ENCODE measurements at places on chromosomes 6 and 20.

GRCh38 chr6:52227495-52227894 is 16.8 kb downstream of the IL17F start:
- peak; percentile 95 for DNase-seq

DNA sequence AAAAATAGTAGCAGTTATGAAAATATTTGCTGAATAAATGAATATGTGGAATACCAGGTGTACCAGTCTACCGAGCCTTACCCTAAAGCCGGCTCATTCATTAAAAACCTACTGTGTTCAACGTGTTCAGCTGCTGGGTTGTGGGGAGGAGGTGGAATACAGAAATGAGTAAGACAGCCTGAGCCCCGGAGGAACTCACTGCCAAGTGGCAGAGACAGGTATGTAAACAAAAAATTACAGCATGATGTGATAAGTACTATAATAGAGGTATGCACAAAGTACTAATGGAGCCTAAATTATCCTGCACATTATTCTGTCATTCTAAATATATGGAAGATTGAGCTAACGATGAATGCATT is 6.8 kb upstream of the ADTRP start:
- no peak for DNase-seq

- DNase-seq, result no peak
These were observed at the start of gene HIVEP1 for GRCh38 chr6:12012038-12012557. HIVEP1 (plus strand) TSS chr6:12012312; CDS start chr6:12015629, 3,317 bp downstream.

- no peak for DNase-seq
These were observed 34.0 kb upstream of the COL10A1 start for GRCh38 chr6:116159782-116160524.

DNA sequence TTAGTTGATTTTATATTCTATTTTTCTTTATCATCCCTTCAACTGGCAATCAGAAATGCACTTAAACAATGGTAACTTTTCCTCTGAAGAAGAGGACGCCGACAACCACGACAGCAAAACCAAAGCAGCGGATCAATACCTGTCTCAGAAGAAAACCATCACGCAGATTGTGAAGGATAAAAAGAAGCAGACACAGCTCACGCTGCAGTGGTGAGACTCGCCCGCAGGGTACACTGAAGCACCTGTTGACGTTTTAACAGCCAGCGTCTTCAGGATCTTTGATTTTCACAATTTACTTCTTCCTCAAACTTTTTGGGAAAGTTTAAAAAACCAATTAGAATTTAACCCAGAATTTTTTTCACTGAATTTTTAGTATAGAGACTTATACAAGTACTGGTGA is 701 bp downstream of the RFX6 start:
- DNase-seq, result no peak

GRCh38 chr6:114446342-114446741 is 103.5 kb upstream of the HS3ST5 start:
- no peak for DNase-seq

- no peak for DNase-seq
These were observed 126.9 kb downstream of the TRMT11 start for GRCh38 chr6:126113261-126113660.

DNA sequence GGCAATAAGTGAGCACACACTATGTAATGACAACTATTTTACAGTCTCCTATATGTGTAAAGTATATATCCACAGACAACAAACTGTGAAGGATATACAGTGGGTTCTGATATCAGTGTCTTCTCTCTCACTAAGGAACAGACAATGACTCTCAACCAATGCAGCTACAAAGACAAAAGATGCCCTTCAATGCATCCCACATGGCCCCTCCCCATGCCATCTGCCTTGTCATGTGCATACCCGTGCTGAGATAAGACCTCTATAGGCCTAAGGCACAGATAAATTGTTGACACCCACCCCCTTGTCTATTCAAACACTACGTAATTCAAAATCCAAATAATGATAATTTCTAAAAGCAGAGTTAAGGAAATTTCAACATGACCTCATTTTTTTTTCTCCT is 1123.5 kb upstream of the MAP3K7 start:
- DNase-seq, result no peak

GRCh38 chr20:10792291-10792690 is 118.5 kb upstream of the JAG1 start:
- no peak for DNase-seq

DNA sequence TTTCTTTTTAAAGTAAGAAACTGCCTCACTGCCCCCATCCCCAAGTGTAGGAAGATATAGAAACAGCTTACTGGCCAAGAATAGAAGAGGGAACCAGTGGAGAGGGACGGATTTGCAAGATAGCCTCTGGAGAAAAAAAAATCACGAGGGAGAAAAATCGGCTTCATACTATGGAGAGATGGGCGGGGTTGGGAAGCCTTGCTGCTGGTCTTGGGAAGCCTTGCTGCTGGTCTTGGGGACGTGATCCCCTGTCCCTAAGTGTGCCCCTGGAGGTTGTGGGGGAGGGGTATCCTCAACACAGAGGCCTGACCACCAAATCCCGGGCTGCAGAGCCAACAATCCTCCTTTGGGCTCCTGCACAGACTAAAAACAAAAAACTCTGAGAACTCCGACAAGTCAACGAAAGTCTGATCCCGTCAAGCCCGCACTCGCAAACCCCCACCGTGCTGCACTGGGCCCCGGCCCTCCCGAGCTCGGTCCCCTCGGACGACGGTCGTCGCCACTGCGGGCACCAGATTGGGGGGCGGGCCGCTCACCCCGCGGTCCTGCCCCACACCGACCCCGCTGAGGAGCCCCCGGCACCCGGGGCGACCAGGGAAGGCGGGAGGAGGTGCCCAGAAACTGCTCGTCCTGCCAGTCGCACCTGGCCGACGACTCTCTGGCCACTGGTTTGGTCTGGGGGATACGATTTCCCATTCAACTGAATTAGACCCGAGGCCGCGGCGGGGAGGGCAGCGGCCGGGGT is 750 bp downstream of the MAP7 start:
- DNase-seq, result no peak

DNA sequence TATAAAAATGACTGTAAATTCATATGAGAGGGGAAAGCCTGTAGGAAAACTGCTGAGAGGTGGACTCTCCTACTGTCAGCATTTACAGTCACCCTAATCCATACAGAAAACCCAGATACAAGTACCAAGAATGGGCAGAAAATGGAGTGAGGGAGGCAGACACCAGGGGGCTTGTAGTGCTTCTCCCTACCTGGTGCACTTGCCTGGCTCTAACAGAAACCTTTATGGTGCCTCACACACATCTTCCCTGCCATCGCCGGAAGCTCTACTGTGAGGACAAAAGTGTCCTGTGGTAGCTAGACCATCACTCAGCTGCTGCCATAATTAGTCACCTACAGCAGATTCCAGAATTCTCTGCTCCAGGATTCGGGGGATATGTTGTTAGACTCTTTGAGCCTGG is 441.3 kb downstream of the TFAP2B start:
- no peak for DNase-seq

DNA sequence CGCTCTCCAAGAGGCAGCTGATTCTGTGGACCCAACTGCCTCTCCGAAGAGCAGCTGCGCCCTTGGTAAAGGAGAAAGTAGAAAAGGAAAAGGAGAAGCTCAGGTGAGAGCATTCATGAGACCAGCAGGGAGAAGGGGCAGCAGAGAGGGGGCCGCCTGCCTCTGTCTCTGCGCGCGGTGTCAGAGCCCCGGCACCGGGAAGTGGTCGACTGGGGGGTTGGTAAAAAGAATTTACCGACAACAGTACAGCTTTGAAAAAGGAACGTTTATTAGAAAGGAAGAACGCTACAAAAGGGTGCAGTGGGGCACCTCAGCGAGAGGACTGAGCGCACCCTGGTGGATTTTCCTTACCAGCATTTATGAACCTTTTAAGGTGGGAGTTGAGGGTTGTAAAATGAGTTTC is 61.9 kb downstream of the GPR6 start:
- DNase-seq, result peak; percentile 32

- no peak for DNase-seq
These were observed 72.6 kb downstream of the CDKAL1 start for GRCh38 chr6:20606831-20607230.

GRCh38 chr6:53615633-53616449 is 49.7 kb downstream of the KLHL31 start:
- no peak for DNase-seq

- DNase-seq, result no peak
These were observed 6.3 kb upstream of the PARD6B start for GRCh38 chr20:50724851-50725723.

- no peak for DNase-seq
These were observed 157.2 kb upstream of the COL21A1 start for GRCh38 chr6:56404599-56404998.

GRCh38 chr20:6122111-6122872 is 538 bp downstream of the FERMT1 start:
- DNase-seq, result no peak

GRCh38 chr20:50579511-50579910 is 69.3 kb downstream of the PTPN1 start:
- DNase-seq, result no peak

DNA sequence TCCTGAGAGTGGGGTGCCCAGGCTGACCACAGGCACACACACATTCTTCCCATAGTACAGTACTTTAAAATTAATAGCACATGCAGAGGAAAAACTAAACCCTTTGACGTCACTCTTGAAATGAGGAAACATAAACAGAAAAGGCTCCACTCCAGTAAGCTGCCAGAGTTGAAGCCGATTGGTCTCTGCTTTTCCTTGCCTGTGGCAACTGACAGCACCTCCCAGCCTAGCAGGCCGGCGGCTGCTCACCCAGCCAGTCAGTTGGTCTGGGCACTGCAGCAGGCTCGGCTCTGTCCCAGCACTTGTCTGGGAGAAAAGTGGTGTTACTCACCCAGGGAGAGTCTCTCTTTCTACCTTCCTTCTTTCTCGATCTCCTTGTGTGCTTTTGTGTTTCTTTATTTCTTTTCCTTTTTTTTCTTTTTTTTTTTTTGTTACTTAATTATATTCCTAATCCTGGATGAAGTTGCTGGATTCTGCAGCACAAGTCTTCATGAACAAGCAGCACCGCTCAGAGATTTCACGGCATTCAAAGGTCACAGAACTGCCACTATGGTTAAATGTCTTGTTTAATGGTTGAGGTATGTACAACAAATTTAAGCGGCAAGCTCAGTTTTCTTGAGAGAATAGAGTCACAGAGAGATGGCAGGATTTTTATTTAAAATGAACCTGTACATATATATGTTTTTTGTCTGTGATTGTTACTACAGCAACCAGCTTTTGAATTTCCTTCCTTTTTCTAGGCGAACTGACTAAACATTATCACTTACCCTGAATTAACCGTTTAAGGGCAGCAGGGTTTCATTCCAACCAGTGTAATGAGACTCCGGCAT is at the start of gene PDE7B:
TSS of gene PDE7B (plus strand) at position 260 of the 830 bp plus-strand sequence.
- peak; percentile 94 for DNase-seq

- no peak for DNase-seq
These were observed 121.3 kb downstream of the CLVS2 start for GRCh38 chr6:123117145-123117908.

DNA sequence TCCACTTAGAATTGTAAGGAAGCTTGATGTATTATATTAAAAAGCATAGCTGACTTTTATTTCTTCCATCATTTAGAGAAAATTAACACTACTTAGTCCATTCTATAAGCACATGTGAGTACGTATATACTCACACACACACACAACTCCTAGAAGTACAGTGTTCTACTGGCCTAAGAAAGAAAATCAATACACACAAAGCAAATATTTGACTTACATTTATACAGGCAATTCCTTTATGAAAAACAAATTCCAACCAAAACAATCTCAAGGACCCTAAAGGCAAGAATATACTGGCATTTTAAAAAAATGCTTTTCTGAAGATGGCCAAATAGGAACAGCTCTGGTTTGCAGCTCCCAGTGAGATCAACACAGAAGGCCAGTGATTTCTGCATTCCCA is 71.9 kb downstream of the NRSN1 start:
- DNase-seq, result no peak

GRCh38 chr6:155319902-155320301 is 5.6 kb upstream of the TFB1M start:
- DNase-seq, result no peak

DNA sequence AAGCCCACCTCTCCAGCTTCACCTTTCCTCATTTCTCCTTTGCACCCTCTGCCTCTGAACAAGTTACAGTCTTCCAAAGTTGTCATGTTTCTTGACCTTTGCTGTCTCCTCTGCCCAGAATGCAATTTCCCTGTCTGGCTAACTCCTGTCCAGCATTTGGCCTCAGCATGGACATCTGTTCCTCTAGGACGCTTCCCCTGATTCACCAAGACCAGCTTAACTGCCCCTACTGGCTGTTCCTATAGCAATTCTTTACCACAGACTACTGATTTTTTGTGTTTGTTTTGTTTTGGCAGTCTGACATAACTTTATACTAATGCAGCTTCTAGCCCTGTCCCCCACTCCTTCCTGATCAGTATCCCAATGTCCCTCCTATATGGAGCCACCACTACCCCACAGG is 13.4 kb downstream of the GNL1 start:
- no peak for DNase-seq

- no peak for DNase-seq
These were observed 19.2 kb downstream of the SRSF3 start for GRCh38 chr6:36613200-36613995.

GRCh38 chr6:136592930-136593673 is 42.9 kb upstream of the MAP7 start:
- no peak for DNase-seq

DNA sequence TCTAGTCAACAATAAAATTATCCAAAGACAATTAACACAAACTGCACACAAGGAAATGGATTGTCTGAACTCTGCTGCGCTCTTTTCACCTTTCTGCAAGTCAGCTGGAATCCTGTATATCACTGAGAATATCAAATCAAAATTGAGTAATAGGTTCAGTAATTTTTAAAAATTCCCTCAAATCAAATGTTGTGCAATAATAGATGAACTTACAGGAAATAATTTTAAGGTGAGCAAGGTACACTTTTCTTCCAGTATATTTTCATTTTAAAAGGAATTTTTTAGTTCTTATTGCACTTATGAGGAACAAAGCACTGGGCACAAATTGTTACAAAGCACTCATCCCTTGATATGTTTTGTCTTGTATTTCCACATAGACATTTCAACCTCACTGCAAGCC is 1.2 kb downstream of the SAYSD1 start:
- DNase-seq, result no peak

DNA sequence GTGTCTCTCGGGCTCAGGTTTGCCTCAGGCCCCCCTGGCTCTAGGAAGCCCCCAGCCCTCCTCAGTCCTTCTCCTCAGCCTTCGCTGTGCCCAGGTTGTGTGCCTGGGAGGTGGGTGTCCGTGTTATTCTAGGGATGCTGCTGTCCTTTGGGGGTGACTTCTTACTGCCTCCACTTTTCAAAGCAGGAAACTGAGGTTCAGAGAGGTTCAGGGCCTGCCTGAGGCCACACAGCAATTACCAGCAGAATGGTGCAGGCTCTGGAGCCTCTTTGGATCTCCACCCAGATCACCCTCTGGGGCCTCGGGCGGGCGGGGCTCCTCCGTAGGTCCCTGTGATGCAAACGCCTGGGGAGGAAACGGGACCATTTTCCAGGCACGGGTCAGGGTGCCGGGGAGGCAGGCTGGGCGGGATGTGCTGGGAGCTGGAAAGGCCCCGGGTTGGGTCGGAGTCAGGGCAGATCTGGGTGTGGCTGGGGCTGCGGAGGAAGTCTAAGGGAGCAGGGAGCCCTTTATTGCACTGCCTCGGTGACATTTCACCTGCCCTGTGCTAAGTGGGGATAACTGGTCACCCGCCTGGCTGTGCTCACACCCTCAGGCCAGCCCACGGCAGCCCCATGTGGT is 23.2 kb downstream of the GATA5 start:
- no peak for DNase-seq
